ENCODE measurements at places on chromosomes 13 and 19.

GRCh38 chr13:23463661-23464060 lies 30.2 kb upstream of the SACS start:
- no peak for DNase-seq

DNA sequence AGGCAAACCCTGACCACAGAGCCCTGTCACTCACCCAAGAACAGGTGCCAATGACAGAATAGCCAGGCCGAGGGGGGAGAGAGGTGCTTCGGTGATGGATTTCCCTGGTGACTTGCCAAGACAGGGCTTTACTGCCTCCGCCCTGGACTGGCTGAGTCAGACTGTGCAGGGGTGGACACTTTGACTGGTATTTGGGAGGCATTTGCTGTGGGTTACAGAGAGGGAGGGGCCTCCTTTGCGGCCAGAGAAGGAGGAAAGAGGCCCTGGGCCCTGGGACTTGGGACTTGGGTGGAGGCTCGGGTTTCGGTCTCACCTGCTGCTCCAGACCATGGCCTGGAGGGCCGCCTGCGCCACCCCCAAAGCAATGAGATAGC lies 4.6 kb upstream of the EPS8L1 start:
- peak; percentile 97 for DNase-seq

- no peak for DNase-seq
Observed at GRCh38 chr13:30808600-30808999, 73.3 kb downstream of the ALOX5AP start.

GRCh38 chr13:62920159-62920558 lies 1504.5 kb upstream of the PCDH20 start:
- no peak for DNase-seq

DNA sequence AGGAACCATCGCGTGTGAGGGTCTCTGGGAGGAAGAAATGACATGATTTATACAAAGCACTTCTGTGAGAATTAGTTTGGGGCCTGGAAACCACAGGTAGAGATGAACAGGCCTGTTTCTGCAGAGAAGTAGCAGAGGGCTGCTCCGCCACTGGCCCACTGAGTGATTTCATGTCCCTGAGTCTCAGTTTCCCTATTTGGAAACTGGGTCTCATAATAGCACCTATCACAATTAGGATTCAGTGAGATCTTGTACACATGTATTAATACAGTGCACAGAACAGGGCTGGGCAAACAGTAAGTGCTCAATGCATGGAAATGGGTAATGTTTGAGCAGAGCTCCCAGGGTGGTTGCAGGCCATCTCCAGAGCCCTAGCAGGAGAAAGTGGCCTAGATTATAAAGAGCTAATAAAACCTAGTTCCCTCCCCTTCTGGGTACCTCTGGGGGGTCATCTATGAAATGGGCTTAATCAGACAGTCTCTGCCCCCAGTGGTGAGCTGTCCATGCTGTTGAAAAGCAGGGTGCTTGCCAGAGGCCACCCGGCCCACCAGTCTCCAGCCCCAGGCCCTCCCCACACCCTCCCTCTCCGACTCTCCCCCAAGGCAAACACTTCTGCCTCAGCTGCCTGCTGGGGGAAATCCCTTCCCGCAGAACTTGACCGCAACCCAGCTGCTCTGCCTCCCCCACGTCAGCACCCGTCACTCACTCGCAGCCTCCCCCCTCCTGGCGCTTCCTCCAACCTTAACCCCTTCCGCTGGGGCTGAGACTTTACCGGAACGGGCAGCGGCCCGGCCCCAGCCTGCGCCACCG lies 4.5 kb downstream of the BCL3 start:
- peak; percentile 99 for DNase-seq

- DNase-seq, result no peak
Observed at GRCh38 chr13:35888457-35888883, 242.7 kb downstream of the DCLK1 start.

DNA sequence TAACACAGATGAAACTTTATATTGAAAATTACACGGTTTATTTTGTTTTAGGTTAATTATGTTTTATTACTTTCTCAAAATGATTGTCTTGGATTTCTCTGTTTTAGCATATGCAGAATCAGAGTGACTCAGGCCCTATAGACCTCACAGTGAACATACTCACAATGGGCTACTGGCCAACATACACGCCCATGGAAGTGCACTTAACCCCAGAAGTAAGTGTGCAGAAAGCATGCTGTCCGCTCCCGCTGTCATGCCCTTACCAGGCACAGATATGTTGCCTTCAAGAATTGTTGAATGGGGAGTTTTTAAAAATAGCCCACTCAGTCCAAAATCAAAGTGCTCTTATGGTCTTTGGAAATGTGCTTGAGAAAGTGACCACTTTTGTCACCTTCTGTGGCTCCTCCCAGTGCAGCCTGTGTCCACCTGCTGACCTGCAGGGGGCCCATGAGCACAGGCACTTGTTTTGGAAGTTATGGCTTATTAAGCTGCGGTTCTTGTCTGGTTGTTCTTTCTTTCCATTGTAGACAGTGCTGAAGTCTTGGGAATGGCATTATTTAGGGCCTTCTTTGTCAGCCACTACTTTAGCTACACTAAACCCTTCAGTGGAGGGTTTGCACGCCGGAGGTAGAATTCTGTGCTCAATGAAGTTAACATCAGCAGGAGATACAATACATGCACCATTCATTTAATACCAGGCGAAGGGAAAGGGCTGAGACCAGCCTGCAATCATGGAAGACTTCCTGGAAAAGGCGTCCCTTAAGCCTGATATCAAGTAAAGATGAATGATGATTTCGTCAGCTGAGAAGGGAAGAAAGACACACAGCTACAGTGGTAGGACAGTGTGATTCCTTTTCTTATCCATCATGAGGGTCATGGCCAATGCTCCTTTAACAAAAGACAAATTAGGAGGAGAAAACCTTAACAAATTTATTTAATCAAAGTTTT lies 36.7 kb downstream of the CUL4A start:
- no peak for DNase-seq

DNA sequence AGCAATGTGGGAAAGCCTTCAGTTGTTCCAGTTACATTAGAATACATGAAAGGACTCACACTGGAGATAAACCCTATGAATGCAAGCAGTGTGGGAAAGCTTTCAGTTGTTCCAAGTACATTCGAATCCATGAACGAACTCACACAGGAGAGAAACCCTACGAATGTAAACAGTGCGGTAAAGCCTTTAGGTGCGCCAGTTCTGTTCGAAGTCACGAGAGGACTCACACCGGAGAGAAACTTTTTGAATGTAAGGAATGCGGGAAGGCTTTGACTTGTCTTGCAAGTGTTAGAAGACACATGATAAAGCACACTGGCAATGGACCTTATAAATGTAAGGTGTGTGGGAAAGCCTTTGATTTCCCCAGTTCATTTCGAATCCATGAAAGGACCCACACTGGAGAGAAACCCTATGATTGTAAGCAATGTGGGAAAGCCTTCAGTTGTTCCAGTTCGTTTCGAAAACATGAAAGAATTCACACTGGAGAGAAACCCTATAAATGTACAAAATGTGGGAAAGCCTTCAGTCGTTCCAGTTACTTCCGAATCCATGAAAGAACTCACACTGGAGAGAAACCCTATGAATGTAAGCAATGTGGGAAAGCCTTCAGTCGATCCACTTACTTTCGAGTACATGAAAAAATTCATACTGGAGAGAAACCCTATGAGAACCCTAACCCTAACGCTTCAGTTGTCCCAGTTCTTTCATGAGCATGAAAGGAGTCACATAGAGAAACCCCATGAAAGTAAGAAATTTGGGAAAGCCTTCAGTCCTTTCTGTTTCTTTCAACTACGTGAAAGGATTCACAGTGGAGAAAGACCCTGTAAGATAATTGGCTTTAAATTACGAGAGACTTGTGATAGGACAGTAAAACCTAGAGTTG lies 20.1 kb downstream of the ZNF627 start:
- no peak for DNase-seq

DNA sequence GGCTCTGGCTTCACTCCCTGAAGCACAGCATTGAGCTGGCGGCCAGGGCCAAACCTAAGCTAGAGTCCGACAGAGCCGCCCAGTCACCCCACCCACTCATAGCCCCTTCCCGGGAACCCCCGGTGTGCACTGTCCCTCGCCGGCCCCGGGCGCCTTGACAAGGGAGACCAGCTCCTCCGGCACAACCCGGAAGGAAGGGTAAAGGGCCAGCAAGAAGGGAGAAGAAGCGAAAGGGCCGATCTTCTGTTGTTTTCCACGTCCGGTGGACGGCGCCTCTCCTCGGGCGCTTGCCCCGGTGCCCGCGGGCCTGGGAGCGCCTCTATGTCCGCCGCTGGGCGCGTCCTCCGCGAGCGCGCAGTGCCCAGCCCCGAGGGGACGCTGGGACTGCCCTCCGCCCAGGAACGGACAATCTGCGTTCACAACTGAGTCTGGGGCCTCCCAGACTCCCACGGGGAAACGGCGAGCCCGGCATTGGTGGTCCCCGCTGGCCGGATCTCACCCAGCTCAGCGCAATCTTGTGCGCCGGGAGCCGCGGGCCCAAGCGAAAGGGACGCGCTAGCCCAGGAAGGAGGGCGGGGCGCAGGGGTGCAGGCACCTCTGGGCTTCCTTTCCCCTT lies 172.5 kb upstream of the MIR17HG start:
- DNase-seq, result peak; percentile 39

GRCh38 chr19:36152352-36153091 lies at the start of gene COX7A1:
Gene COX7A1, minus strand, starts transcription at chr19:36152447. Its CDS starts 40 bp downstream, at chr19:36152407.
- DNase-seq, result peak; percentile 92

GRCh38 chr19:13976446-13976845 lies 24.1 kb downstream of the DCAF15 start:
- no peak for DNase-seq

DNA sequence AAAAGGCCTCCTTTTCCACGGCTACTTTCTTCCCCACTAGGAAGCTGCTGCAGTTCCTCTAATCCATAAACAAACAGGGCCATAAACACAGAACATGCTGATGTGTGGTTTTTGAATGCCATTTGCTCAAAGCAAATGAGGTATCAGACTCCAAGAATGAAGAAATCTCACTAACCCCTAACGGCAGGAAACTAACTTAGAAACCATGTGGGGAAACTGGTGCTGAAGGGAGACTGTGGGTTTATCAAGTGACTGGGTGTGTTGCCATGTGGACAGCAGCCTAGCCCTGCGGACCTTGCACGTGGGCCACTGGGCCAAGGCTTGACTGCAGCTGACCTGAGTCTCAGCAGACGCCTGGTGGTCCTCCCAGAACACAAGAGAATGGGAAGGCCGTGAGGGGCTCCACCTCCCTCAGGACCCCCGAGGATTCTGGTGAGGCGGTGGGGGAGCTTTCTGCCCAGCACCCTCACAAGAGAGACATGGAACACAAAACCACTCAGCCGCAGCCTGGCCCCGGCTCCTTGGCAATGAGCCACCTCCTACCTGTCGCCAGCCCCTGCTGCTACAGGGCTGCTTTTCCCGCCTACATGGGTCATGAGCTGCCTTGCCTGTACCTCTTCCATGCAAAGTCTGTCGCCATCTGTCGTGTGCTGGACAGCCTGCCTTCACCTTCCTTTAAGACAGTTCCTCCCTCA lies 10.6 kb downstream of the SLC15A1 start:
- DNase-seq, result peak; percentile 81

DNA sequence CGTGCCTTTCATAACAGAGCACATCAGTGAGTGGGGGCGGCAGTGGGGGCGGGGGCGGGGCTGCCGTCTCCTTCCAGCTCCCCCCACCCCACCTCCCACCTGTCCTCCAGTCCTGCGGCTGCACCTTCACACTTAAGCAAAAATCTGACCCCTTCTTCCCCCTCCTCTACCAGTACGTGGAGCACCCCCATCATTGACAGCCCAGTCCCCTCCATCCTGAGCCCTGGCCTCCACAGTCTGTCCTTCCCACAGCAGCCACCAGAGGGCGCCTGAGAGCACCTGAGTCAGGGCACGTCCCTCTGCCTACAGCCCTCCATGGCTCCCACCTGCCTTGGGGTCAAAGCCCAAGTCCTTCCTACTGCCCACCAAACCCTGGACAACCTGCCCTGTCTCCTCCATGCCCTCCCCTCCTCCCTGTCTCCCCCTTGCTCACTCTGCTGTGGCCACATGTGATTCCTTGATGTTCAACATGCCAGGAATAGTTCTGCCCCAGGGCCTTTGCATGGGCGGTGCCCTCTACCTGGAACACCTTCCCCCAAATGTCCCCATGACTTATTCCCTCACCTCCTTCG lies 4.0 kb downstream of the EBI3 start:
- DNase-seq, result no peak

DNA sequence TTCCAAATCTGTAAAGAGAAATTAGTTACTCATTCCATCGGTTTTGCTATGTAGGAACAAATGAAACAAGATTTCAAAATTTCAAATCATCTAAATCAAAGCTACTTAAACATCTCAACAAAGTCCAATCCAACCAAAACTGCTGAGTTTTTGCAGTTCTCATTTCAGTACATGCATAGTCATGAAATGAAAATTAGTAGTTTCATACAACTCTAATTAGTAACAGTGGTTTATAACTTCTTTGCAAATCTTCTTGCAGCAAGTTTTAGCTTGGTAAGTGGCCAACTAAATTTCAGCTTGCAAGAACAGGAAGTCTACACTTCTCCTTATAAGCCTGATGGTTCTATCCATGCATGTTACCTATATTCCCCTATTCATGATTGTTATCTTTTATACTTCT lies 75.6 kb downstream of the SPRY2 start:
- DNase-seq, result no peak

GRCh38 chr13:26996965-26997752 lies 174.5 kb downstream of the USP12 start:
- DNase-seq, result no peak

- no peak for DNase-seq
Observed at GRCh38 chr13:43347877-43348276, 324.5 kb downstream of the DNAJC15 start.

DNA sequence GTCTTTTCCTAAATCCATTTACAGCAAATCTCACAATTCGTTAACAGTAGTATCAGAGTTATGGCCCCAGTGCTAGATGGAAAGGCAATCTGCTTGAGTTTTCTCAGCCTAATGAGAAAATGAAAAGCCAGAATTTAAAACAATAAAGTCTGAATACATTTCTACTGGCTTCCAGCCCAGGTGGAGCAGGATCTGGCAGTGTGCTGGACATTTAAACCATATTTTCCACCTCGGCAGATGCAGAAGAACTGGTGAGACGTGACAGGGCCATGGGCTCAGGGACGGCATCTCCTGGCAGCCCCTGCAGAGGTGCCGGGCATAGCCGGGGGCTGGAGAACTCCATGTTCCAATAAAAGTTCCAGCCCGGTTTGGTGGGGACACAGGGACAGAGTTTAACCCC lies 7.1 kb downstream of the SMIM7 start:
- no peak for DNase-seq

DNA sequence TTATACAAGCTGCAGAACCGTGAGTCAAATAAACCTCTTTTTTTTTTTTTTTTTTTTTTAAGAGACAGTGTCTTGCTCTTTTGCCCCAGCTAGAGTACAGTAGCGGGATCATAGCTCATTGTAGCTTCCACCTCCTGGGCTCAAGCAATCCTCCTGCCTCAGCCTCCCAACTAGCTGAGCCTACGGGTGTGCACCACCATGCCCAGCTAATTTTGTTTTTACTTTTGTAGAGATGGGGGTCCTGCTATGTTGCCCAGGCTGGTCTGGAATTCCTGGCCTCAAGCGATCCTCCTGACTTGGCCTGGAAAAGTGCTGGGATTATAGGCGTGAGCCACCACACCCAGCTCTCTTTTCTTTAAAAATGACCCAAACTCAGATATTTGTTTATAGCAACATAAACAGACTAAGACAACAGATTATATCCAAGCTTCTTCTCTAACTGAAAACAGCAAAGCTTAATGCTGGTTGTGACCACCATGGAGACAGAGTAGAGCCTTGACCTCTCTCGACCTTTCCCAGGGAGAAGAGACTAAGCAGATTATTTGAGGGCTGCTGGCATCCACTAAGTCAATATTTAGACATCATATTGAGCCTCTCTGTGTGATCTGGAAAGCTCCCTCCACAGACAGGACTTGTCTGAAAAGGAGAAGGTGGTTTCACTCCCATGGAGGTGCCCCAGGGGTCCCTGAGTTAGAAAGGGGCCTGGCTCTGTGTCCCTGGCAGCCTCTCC lies 150.0 kb downstream of the KCTD15 start:
- no peak for DNase-seq

Data from osteoblast (primary cell).